ENCODE measurements at places on chromosomes 3 and 15. TPM values are rescaled to one million over a fixed set of nuclear protein-coding genes. Genes with fewer than 3 reads are reported as not detected.
A peak's percentile ranks its signal among the peaks of the same experiment; 100 is the strongest.

GRCh38 chr15:99135194-99135593 lies 30.3 kb downstream of the SYNM start:
- DNase-seq: no peak

- no peak for DNase-seq
Measured at GRCh38 chr15:82132742-82133141, 86.9 kb upstream of the MEX3B start.

DNA sequence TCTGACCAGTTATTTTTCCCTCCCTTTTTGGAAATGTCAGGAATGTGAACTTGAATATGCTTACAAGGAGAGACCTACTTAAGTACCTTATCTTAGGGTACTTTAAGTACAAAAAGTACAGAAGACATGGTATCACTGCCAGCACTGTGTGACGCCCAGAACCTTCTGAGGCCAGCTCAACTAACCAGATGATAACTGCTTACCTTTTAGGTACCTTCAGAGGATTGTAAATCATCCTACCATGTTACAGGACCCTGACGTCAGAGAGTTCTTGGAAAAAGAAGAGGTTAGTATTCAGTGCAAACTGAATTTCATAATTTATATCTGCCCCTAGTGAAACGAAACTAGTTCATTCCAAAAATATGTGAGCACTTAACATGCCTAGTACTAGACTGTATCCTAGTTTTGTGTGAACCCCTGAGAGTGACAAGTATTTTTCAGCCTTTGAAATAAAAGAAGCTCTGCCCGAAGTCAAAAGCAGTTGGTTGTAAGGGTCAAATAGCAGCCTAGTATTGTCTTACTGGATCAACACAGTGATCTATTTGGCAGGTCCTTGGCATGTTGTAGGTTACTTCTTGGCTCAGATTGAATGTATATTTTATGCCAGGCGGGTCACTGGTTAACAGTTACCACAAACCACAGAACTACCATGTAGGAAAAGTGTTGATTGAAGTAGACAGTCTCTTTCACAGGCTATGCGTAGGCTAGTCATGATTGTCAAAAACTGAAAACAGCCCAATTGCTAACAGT lies 23.8 kb upstream of the SNX22 start:
- DNase-seq: no peak

DNA sequence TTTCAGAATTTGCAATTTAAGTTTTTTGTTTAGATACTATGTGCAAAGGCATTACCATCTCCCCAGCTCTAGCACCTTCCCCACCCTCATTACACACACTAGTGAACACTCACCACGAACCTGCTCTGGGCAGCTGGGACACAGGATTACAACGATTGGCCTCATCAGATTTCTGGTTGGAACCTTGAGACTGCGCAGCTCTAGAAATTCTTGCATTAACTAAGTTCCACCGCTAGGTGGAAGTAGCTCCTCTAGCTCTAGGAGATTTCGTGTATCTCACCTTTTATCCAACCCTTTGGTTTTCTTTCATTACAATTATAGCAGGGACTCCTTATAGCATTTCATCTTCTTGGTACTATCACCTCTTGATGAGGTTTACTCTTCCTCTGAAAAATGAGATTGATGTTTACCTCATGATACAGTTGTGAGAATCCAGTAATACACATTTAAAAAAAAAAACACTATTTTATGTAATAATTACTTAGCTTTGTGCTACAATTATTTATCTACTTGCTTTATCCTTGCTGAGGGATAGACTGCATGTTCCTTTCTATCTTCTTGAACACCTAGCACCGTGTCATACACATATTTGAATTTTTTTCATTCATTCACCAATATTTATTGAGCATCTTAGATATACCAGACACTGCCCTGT lies 28.7 kb upstream of the PLOD2 start:
- peak; percentile 47 for DNase-seq

- peak; percentile 73 for DNase-seq
Measured at GRCh38 chr15:92797168-92798052, 102.7 kb upstream of the CHD2 start.

GRCh38 chr3:59280113-59280512 lies 230.3 kb upstream of the CFAP20DC start:
- DNase-seq: no peak

GRCh38 chr3:87088430-87088992 lies 97.6 kb upstream of the VGLL3 start:
- no peak for DNase-seq

GRCh38 chr3:11140713-11141104 lies 13.6 kb upstream of the HRH1 start:
- DNase-seq: no peak

GRCh38 chr3:45923755-45924154 lies 19.5 kb upstream of the CXCR6 start:
- peak; percentile 6 for DNase-seq

DNA sequence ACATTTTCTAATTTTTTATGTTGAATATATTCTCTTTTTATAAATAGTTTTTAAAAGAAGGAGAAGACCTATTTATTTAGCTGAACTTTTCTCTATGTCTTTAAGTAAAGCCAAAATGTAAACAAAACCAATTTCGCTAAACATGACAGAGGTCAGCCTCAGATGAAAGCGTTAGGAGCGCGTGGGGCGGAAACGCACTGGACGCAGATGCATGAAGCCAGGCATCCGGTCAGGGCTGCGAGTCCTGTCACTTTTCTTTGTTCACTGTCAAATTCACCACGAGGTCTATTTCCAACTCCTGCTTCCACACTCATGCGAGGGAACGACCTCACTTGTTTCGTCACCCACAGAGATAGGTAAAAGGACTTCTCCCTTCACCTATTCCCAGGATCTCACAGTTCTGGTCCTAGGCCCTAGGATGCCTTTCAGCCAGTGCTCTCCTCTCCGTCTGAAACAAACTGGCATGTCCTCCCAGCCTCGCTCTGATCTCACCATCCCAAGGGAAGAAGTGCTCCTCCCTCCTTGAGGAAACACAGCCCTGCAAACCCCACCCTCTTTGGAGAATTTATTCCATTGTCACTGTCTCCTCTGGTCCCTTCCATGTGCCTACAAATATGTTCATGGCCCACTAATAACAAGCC lies 57.9 kb downstream of the ITGB5 start:
- DNase-seq: no peak

DNA sequence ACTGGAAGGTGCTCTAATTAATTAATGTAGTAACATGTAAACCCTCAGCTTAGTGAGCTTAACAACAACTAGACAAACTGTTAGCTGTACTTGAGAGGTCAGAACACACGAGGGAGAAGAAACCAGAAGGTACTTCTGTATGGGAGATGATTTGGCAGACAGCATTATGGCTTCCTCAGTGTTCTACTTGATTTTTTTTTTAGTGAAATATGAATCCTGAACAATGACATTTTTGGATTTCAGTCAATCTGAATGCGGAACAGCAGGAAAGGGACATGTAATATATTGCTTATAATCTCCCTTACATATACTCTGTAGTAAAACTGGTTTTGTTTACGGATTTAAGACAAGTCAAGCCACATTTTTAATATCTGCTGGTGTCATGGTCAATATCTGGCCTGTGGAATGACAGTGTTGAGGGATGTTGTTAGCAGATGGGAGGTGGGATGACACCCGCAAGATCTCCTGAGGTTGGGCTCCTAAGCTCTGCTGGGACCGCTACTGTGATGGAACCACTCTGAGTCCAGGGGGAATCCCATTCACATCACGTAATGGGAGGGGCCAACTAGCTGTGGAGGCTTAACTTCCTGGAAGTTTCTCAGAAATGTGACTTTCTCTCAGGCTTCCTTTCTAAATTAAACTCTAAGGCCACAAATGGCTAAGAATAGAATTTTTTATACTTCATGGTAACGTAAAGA lies 18.7 kb downstream of the TNFAIP8L3 start:
- no peak for DNase-seq

DNA sequence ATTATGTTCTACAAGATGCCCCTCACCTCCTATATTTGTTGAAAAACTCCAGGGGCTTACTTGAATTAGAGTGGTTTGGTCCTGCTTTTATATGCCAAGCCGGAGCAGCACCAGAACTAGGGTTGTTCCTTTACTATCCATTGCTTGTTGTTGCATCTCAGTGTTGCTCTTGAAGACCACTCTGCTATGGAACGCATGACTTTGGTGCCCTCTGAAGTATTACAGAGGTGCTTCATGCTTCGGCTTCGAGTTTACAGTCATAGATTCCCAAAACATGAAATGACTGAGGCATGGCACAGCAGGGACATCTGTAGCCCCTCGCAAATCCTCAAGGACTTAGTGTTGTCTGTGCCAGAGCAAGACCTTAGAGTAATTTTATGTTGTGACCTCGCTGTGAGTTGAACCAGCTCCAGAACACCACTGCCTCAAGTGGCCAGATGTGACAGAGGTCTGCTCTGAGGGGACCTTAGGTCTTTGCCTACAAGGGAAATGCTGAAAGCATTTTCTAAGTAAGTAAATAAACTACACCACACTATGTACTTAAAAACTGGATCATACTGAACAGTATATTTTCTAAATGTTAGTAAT lies 67.2 kb upstream of the SIAH2 start:
- DNase-seq: peak; percentile 15

GRCh38 chr3:33019981-33020380 lies 68.5 kb downstream of the CCR4 start:
- no peak for DNase-seq

Gene GTF2A2
- 175 TPM for total RNA-seq

Gene PLIN1
- total RNA-seq: 0.32 TPM

Gene FBXO40
- not detected for total RNA-seq

Gene LIPC
- total RNA-seq: not detected

Data from HCT116 (cell line).